ENCODE measurements at places on chromosomes 2 and 18.

- DNase-seq, result no peak
Measured at GRCh38 chr2:144707736-144708326, 187.9 kb upstream of the ZEB2 start.

DNA sequence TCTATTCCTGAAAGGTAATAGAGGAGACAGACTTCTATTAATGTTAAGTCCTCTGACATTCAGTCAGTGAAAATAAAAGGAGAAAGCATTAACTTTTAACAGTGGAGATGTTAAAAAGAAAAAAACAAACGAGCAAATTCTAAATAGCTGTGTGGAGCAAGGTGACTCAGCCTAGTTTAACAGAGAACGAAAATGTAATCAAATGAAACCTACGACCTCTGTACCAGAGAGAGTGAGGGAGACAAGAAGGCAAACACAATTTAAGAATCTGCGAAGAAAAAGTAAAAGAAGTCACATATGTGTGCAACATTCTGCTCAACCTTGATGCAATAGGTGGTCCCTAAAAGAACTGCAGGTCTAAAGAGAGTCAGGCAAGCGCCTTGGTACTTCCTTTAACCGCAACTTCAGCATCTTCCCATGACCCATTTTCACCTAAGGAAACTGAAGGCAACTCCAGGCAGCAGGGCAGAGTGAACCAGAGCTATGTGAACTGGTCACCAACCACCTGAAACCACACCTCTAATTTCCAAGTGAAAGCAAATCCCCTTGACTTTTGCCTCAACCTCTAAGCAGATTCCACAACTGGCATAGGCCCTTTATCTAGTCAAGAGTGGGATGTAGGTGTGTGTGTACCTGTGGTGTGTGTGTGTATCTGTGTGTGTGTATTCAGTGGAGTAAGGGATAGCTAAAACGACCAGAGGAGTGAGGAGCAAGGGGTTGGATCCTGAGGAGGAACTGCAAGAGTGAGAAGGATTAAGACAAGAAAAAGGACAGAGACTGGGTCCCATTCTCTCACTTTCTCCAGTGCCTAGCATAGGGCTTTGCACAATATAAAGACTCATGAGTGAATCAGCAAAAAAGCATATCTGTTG, 43.0 kb downstream of the FIGN start:
- DNase-seq, result no peak

DNA sequence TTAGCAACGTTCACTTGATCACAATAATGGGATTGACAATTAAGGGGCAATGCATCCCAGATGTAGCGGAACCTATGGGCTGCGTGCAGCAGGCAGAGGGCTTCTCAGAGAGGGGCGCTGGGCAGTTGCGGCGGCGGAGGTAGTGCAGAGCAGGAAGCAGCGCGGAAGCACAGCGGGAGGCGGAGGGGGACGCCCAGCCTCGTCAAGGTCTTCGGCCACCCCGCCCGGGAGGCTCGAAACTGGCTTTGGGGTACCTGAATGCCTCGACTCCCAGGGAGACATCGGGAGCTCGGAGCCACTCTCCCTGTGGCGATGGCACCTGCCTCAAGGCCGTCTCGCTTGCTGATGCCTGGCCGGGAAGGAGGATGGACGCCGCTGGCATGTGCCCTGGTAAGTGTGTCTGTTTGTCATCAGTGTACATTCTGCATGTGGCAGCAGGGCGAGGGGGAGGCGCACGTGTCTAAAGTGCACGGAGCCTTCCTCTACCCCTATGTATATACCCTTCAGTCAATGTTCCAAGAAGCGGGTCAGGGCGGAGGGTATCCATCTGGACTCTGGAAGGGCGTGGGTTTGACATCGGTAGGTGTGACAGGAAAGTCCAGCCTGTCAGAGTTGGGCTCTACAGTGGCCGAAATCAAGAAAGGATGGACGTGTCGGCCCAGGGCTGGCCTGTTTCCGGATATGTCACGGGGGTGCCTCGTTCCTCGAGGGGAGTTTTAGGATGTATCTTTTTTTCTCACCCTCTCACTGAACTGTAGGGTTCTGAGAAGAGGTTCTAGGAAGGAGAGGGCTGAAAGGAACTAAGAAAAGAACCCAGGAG, 7.5 kb upstream of the SP9 start:
- no peak for DNase-seq

DNA sequence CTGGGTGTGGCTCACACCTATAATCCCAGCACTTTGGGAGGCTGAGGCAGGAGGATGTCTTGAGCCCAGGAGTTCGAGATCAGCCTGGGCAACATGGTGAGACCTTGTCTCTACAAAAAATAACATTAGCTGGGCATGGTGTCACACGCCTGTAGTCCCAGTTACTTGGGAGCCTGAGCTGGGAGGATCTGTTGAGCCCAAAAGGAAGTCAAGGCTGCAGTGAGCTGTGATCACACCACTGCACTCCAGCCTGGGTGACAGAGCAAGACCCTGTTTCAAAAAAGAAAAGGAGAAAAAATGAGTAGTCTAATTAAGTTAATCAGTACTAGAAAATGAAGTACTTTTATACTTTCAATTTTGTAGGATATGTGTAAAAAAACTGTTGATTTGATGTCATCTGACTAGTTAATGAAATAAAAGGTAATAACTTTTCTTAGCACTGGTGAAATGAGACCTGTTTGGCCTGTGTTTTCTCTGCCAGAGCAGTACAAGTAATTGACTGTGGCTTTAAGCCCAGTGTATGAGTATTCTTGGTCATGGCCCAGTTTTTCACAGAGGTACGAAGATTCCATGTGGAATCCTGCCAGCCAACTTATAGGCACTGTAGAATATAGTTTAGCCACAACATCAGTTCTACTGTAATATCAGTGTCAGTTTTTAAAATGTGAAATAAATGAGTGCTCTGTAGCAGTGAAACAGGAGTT, 35.8 kb downstream of the MFSD6 start:
- DNase-seq, result no peak

DNA sequence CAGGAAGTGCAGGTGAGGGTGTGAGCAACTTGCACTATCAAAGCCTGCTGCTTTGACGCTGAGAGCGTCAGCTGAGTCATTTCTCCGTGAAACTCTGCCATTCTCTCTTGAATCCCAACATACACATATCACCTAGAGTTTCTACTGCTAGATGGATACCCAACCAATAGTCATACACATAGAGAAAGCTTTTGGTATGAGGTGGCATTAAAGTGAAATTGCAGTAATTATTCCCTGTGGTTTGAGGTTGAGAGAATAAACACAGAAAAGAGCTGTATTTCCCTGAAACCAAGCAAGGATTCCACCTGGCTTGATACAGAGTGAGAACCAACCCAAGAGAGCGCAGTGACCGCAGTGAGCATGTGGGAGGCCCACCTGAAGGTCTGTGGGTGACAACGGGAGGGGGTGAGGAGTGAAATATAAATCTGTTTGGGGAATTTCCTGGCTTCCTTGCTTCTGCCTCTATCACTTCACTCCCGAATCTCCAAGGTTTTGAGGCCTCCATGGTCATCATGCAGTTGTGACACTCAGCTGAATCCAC, 28.8 kb upstream of the TMEM18 start:
- DNase-seq, result no peak

- DNase-seq, result no peak
Measured at GRCh38 chr2:43326101-43326825, 99.9 kb upstream of the ZFP36L2 start.

Data from stimulated activated CD4-positive, alpha-beta T cell treated with anti-CD3 and anti-CD28 coated beads, TNF-alpha, amount 100 ng/mL, for 1 hour (primary cell).